ENCODE measurements at places on chromosomes 7 and 10. TPM values are rescaled to one million over a fixed set of nuclear protein-coding genes. Genes with fewer than 3 reads are reported as not detected.

The PAPOLB gene
- not detected for total RNA-seq

The AOAH gene
- total RNA-seq, result 2.6 TPM

The NUTM2A gene
- total RNA-seq, result 0.17 TPM

The COL26A1 gene
- total RNA-seq, result not detected

The SPRN gene
- not detected for total RNA-seq

The SPDYE6 gene
- not detected for total RNA-seq

The NPFFR1 gene
- not detected for total RNA-seq

The RSBN1L gene
- total RNA-seq, result 18.5 TPM

All from activated CD4-positive, alpha-beta memory T cell treated with anti-CD3 and anti-CD28 coated beads for 36 hours (primary cell).